Anterior cingulate cortex (tissue), 58 donors: ENCODE measurements at places on chromosomes 4 and X.

GRCh38 chr4:83759611-83760010 is 223.7 kb downstream of the GPAT3 start:
- no peak for DNase-seq

GRCh38 chr4:145938618-145939440 is at the start of gene ZNF827:
Gene ZNF827, minus strand, starts transcription at chr4:145938823. Its CDS starts 416 bp downstream, at chr4:145938407.
- DNase-seq = peak; percentile 25

- no peak for DNase-seq
Measured at GRCh38 chr4:122309988-122310626, 68.7 kb upstream of the ADAD1 start.

DNA sequence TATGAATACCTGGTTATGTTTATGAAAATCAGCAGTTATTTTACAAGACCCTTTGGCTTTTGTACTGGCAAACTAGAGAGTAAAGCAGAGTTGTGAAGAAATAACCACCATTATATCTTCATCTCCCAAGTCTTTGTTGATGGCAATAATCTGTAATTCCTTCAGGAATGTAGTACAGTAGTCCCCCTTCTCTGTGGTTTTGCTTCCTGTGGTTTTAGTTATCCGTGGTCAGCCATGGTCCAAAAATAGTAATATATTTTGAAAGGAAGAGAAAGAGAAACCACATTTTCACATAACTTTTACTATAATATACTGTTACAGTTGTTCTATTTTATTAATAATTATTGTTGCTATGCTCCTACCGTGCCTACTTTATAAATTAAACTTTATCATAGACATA is 27.8 kb downstream of the BANK1 start:
- no peak for DNase-seq

- no peak for DNase-seq
Measured at GRCh38 chrX:38558686-38559085, 2.7 kb upstream of the TSPAN7 start.

DNA sequence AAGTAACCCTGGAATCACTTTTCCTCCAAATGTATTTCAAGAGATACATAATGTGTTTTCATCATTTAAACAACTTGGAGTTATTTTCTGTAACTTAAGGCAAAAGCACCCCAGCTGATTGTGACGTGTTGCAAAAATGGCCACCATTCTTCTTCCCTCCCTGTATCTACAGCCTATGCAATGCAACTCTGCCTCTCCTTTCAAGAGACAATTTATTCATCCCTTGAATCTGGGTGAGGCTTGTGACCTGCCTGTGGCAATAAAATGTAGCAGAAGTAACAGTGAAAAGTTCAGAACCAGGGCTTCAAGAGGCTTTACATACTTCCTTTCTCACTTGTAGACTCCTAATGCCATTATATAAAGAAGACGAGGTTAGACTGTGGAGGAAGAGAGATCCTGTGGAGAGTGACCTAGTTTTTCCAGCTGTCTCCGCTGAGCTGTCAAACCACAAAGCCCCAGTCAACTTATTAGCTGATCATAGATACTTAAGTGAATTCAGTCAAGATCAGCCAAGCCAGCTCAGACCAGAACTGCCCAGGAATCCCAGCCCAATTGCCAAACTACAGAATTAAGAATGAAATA is 81.0 kb upstream of the KLF3 start:
- DNase-seq = no peak

DNA sequence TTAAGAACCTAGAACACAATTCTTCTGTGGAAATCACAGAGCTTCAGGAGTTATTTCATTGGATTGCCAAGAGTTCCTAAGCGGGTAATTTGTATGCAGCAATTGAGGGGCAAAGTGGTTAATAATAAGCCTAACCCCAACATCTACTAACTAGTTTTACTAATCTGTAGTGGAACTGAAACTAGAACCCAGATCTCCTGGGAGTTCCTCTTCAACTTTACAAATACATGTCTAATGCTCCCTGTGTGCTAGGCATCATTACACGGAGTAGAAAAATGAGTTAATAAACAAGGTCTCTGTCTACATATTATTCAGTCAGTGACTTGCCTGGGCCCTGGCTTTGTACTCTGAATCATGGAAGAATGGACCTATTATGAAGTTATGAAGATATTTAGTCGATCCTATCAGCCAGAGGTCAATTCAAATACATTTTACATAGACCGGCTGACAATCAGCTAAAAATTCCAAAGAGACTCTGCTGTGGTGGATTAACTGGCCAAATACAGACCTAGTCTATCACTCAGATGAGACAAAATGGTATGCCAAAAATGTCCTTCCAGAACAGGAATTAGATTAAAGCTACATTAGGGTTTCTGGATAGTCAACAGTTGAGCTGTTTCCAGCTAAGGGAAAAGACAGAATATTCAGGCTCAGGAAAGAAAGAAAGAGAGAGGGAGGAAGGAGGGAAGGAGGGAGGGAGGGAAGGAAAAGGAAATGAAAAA is 326.0 kb downstream of the FBXW7 start:
- DNase-seq = no peak

DNA sequence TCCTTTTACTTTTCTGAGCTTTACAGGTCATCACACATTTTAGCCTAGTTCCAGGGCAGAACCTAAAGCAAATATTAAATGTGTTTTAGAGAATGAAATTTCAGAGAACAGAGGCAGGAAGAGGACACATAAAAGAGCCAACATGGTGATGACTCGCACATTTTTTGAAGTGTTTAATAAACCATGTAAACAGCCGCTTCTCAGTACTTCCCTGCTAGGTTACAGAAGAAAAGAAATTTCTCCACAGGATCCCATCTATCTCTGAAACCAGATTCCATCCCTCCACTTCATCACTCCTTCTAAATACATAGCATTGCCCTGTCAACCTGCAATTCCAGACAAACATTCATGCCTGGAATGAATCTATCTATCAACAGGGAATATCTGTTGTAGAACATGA is 949.5 kb upstream of the PCDH7 start:
- no peak for DNase-seq

- DNase-seq = no peak
Measured at GRCh38 chr4:76003035-76003434, 4.3 kb downstream of the CXCL9 start.

DNA sequence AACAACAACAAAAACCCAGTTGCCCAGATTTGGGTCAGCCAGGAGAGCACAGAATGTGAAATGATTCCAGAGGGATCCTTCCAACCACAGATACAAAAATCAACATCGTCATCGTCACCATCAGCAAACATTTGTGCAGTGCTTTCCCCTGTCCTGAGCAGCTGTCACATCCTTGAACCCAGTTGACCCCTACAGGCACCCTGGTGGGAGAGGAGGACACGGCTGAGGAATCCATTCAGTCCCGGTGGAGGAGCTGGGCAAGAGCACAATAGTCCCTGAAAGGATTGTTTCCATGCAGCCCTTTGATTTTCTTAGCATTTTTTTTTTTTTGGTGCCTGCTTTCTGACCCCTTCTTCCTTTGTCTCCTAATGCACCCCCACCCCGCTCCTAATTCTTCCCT is 37.1 kb upstream of the STX18 start:
- no peak for DNase-seq

DNA sequence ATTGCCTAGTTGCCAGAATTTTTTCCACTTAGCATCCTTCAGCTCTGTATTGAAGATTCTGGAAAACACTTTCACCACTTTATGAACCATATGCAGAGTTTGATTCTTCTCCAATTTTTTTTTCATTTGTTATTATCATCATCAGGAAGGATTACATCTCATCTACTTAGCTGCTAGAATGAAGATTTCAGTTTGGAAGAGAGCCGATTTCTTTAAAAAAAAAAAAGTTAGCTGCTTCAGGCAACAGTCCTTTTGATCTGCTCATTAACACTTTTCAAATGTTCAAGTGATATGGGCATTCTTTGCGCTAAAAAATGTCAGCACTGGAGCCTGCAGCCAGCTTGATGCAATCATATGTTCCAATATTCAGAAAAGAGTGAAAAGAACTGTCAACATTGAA is 76.2 kb downstream of the ANTXR2 start:
- DNase-seq = no peak

- no peak for DNase-seq
Measured at GRCh38 chr4:10809905-10810304, 125.3 kb upstream of the CLNK start.

- no peak for DNase-seq
Measured at GRCh38 chr4:168930413-168931196, 79.5 kb downstream of the CBR4 start.

- DNase-seq = no peak
Measured at GRCh38 chrX:1124531-1124930, 87.9 kb downstream of the CRLF2 start.

DNA sequence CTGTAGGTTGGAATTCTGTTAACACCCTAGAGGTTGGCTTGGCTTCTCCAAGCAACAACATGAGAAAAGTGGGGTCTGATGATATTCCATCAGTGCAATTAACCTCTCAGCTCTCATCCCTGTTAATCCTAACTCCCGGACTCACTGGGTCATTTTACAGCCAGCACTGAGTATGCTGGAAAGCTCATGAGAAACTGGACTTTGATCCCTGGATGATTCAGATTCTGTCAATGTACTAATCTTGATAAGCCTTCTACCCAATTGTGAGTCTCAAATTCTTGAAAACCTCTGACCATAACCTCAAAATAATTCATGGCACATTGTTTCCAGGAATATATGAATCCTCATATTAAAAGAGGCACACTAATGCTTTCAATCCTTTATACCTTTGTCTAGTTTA is 244.3 kb upstream of the DCAF8L1 start:
- no peak for DNase-seq

GRCh38 chr4:53128706-53129357 is 237.0 kb downstream of the SCFD2 start:
- no peak for DNase-seq
